ENCODE measurements at places on chromosomes 1 and 21.
A peak's percentile ranks its signal among the peaks of the same experiment; 100 is the strongest.

DNA sequence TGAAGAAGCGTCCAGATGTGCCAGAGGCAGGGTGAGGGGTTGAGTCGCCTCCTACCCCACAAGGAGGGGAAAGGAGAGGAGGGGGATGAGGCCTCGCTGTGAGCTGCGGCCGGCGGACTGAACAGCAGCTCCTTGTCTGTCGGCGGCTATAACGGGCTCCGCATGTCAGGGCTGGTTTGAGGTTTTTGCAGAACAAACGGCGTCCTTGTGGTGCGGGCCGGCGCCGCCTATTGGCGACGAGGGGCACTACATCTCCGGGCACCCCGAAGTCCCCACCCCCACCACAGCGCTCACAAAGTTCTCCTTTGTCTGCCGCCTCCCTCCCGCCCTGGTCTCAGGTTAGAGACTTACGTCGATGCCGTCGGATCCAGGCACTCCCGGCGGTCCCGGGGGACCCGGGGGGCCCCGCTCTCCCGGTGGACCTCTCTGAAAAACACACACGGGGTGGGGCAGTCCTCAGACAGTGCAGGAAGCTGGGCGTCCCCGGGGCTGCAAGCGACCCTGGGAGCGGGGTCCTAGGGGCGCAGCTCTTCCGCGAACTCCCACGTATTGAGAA lies 1.8 kb downstream of the COL9A2 start:
- DNase-seq, result peak; percentile 93

GRCh38 chr1:151881479-151881878 lies 27.8 kb downstream of the THEM4 start:
- no peak for DNase-seq

- DNase-seq, result peak; percentile 6
These were observed 420.9 kb downstream of the PRDM2 start for GRCh38 chr1:14120895-14121294.

GRCh38 chr1:57910305-57910704 lies 486.4 kb upstream of the DAB1 start:
- DNase-seq, result no peak

DNA sequence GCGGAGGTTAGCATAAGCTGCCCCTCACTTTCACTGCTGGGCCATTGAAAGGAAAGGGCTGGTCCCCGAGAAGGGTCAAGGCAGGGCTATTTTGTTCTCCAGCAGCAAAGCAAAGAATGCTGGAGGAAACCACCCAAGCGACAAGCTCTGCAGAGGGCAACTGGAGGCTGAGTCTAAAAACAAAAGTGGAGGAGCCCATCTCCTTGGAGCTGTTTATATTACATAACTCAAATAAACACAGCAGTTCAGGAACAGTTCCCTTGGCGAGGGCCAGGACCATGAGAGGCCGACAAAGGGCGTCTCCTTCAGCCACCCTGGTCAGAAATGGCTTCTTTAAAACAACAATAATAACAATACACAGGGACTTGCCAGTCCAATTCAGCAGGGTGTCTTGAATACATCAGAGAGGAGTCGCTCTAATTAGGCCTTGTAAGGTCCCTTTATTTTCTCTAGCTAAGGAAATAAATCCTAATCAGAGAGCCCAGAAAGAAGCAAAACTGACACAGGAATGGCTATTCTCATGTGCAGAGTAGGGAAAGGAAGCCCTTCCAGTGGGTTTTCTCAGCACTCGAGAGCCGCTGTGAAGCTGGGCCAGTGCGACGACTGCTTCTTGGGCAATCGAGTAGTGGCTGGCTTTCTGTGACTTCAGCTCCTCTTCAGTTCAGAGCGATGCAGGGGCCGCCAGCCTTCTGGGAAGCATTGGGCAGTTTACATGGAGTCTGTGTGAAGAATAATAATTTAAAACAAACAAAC lies 57.0 kb upstream of the TARBP1 start:
- no peak for DNase-seq

DNA sequence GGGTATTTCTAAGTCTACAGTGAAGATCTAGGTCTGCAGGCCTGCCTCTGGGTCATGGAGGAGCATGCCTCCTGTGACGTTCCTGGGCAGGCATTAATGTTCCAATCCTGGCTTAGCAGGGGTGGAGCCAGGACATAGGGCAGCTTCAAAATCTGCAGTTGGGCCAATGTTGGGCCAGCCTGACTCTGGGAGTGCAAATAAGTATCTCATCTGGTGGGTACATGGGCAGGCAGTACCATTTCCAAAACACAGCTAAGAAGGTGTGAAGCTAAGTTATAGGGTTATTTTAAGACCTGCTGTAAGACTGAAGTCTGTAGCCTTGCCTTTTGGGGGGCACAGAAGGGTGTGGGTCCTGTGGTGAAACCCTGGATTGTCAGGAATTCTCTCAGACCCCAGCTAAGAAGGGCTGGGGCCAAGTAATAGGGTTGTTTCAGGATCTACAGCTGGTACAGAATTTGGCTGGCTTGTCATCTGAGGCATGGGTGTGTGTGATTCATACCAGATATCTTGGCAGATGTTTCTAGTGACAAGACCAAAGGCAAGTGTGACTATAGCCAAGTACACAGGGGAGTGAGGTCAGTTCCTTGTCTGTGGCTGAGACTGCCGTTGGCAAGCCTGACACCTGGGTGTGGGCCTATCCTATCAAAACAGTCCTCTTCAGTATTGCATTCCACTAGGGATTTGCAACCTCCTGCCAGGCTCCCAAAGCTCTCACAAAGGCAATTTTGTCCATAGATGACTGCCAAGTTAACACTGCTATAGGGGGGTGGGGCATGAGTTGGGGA lies 468.7 kb upstream of the B3GALT2 start:
- no peak for DNase-seq

- peak; percentile 97 for DNase-seq
These were observed 67.5 kb upstream of the PRDX6 start for GRCh38 chr1:173409613-173410012.

GRCh38 chr1:45335855-45336324 lies 4.1 kb upstream of the TOE1 start:
- DNase-seq, result no peak

GRCh38 chr1:207898836-207899235 lies 12.1 kb downstream of the CD34 start:
- DNase-seq, result no peak

Data from cardiac muscle cell (in vitro differentiated cells and primary cell).